ENCODE measurements at places on chromosomes 1 and 21.

- peak; percentile 78 for DNase-seq
Observed at GRCh38 chr1:244833734-244834542, 1.5 kb upstream of the COX20 start.

GRCh38 chr1:100699744-100700143, 19.8 kb upstream of the VCAM1 start:
- peak; percentile 21 for DNase-seq

DNA sequence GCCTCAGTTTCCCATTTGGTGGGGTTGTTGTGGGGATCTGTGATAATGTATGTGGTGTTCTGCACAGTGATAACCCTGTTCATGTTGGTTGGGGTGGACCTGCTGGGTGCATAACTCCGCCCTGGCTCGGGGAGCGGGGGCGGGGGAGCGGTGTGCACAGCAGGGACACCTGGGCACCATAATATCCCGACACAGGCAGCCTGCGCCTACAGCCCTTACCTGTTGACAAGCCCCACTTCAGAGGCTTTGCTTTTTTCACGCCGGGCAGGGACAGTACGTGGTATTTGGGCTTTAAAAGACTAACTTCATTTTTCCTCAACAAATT, 48.0 kb upstream of the ACOT11 start:
- no peak for DNase-seq

- DNase-seq: no peak
Observed at GRCh38 chr1:214551436-214552173, at the start of gene PTPN14. Gene PTPN14 (minus strand): TSS chr1:214551602. CDS start chr1:214464803, 86,799 bp downstream.

GRCh38 chr1:119611701-119612113, 36.4 kb downstream of the ZNF697 start:
- peak; percentile 57 for DNase-seq

GRCh38 chr1:85406887-85407533, 57.9 kb downstream of the DDAH1 start:
- no peak for DNase-seq

DNA sequence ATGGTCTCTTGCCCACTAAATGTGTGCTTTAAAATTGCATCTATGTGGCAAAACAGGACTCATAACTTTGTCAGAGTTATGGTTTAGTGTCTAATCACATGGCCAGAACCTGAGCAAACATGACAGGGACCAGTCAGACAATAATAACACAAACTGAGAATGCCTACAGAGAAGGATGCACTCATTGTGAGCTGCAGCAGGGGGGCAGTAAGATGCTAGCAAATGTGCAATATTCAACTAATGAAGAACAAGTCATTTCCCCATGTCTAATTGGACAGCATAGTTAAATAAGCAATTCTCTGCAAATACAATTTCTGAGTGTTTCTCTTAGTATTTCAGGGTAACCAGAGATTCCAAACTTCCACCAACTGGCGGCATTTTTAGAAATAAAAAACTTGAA, 30.8 kb downstream of the SPAG17 start:
- DNase-seq: no peak

DNA sequence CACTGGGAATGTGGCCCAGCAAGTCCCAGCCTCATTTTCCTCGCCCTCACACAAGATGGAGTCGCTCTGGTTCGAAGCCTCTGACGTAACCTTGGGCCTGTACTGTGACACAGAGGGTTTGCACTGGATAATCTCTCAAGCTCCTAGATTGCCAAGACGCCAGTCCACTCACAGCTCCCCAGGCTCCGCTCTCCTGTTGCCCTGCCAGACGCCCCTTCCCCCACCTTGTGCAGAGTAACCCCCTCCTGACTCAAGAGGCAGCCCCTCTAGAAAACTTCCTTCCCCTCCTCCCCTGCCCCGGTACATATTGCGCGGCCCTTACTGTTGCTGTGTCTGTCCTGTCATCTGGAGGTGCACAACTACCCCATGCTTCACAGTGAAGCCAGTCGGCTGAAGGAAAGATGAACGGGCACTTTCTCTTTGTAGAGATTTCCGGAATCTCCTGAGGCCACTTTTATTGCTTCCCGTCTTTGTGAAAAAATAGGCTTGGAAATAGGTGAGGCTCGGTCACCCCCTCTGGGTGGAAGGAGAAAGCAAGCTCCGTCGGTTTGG, 981 bp upstream of the KIAA1614 start:
- DNase-seq: no peak

GRCh38 chr1:62716397-62716796, 28.2 kb upstream of the DOCK7 start:
- DNase-seq: peak; percentile 74

- no peak for DNase-seq
Observed at GRCh38 chr1:232096751-232097150, 470.2 kb downstream of the DISC1 start.

DNA sequence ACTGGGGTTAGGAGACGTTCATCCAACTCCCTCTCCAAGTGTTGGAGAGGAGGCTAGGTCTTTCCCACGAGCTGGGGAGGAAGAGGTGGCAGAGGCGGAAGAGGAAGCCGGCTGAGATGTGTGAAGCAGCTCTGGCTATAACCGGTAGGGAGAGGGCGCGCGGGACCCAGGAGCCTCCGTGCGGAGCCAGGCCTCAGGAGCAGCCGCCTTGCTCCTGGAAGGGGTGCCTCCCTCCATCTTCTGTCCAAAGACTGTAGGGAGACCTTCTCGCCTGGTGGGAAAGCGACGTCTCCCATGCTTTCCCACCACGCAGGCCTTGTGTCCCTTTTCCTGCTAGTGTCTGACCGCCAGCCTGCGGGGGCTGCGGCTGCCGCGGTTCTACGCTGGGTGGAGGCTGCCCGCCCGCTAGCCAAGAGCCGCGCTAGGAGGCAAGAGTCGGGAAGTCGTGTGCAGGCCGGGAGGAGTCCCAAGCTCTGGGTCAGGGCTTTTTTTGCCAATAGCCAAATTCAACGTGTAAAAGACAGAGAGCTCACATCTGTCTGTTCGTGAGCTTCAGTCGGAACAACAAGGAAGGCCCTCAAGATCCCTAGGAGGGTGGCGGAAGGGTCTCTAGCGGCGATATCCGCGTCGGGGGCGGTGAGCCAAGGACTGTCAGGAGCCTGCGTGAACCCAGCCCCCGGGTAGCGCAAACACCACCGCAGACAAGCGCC, 8.4 kb upstream of the NBPF11 start:
- DNase-seq: no peak

- no peak for DNase-seq
Observed at GRCh38 chr1:43438953-43439581, 14.7 kb downstream of the HYI start.

DNA sequence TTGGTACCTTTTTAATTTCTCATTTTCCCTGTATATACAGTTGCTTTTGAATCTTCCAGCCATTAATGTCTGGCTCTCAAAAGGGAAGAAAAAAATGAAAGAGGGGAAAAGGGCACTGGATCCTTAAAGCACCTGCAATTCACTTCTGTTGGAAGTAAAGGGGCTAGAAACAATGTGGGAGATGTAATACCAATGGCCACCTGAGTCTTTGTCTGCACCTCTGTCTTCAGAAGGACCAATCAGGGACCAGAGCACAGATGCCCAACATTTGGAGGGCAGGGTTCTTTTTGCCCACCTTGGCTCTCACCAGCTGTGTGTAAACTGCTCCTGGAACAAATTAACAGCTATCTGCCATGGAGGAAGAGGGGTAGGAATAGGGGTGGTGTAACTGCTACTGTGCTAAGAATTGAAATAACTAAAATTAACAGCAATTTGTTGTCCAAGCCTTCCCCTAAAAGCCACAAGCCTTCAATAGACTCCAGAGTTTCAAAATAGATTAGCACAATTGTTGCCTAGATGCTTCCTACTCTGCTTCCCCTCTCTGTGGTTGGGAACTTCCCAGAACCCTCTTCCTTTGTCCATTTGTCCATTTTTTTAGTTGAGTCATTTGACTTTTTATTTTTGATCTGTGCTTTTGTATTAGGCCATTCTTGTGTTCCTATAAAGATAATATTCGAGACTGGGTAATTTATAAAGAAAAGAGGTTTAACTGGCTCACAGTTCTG, 11.5 kb upstream of the LRRC8B start:
- peak; percentile 95 for DNase-seq

DNA sequence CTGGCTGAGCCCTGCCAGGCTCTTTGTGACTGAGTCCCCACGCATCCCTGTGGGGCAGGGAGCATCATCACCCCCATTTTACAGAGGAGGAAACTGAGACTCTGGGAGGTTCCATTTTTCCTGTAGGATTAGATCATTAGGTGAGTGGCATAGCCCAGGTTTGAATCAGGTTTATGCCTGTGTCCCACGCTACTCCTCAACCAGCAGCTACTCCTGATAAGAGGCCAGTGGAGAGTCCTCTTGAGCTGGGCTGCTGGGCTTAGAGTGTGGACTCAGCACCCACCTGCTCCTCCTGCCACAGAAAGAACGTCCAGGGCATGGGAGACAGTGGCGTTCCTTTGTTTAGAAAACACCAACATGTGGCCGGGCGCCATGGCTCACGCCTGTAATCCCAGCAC, 30.7 kb downstream of the TNFRSF1B start:
- no peak for DNase-seq
